ENCODE measurements at places on chromosomes 3 and 15.

GRCh38 chr3:141875374-141875892 lies 1.0 kb upstream of the ATP1B3 start:
- DNase-seq = peak; percentile 90

DNA sequence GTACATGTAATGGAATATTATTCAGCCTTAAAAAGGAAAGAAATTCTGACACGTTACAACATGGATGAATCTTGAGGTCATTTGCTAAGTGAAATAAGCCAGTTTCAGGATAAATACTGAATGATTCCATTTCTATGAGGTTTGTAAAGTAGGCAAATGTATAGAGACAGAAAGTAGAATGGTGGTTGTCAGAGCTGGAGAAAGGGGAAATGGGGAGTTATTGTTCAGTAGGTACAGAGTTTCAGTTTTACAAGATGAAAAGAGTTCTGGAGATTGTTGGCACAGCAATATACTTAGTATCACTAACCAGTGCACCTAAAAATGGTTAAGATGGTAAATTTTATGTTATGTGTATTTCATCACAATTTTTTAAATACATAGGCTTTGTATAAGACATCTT lies 60.6 kb downstream of the USP8 start:
- DNase-seq = no peak

GRCh38 chr3:51361746-51362145 lies 23.3 kb upstream of the MANF start:
- no peak for DNase-seq

DNA sequence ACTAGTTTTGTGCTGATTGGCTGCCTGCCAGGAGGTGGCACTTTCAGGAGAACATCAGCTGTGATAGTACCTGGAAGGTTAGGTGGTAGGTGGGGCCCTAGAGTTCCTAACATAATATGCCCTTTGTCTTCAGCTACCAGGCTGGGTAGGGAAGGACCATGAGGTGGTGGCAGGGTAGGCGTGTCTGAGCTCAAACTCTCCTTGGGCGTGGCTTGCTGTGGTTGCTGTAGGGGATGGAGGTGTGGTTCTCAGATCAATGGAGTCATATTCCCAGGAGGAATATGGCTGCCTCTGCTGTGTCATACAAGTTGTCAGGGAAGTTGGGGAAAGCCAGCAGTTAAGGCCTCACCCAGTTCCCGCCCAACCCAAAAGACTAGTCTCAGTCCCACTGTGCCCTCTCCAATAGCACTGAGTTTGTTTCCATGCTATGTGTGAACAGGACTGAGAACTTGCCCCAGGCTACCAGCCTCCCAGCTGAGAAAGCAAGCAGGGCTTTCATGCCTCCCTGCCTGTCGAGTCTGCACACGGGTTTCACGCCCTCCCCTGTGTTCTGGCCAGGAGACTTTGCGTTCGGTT lies 107.7 kb downstream of the CHCHD4 start:
- peak; percentile 23 for DNase-seq

DNA sequence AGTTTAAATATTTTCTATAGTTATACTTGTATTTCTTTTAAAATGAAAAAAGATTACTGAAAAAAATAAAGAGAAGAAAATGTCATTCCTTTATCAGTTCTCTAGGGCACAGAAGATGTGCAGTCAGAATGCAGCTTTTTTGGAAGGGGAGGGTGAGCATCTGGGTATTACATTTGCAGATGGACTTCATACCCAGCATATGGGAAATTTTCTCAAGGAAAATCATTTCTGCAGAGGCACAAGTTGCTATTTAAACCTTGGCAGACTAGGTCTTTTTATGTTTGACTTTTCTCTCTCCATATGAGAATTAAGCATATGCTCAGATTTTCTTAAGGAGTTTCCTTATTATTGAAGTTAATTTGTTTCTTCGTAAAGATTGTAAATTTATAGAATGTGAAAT lies 39.5 kb upstream of the ZNF385D start:
- DNase-seq = no peak

DNA sequence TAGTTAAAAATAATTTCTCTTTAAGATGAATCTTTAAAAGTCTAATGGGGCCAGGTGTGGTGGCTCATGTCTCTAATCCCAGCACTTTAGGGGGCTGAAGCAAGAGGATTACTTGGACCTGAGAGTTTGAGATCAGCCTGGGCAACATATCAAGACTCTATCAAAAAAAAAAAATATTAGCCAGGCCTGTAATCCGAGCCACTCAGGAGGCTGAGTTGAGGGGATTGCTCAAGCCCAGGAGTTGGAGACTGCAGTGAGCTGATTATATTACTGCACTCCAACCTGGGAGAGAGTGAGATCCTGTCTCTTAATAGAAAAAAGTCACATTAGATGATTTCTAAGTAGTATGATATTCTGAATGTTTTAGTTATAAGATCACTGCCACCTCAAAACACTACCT lies 322.0 kb upstream of the MANF start:
- no peak for DNase-seq

- DNase-seq = no peak
Measured at GRCh38 chr3:58287354-58287753, 18.7 kb upstream of the RPP14 start.

GRCh38 chr3:179723617-179724016 lies 70.8 kb downstream of the USP13 start:
- no peak for DNase-seq

GRCh38 chr3:126480206-126480605 lies 4.5 kb upstream of the ZXDC start:
- no peak for DNase-seq

GRCh38 chr3:13507570-13508339 lies 27.6 kb downstream of the HDAC11 start:
- no peak for DNase-seq

DNA sequence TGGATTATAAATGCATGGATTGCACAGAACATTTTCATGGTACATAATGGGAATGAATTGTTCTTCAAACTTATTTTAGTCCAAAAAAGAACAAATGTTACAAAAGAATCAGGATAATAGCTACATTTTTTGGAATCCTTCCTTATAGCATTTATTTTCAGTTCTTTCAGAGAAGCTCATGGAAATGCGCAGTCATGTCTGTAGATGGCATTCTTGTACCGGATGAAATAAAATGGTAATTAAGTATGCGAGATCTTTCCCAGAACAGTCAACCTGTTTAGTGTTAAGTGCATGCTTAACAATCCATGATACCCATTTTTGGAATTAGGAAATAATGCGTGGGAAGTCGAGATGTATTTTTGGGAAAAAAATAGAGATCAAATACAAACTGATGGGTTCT lies 38.2 kb upstream of the GOLGA8B start:
- DNase-seq = no peak

DNA sequence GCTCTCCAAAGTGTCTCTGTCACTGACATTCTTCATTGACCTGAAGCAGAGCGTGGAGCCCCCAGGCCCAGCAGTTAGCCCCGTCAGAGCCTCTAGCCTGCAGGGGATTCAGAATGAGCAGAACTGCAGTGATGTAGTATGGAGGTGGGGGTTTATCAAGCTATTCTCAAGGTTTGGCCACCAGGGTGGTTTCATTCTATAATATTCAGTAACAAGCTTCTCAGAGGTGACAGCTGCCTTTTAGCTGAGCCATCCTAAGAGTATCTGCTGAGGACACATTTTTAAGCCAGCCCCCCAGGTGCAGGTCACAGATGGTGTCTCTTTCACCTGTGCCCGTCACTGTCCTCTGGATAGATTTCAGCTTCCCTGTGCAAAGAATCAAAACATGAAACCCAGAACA lies 31.9 kb downstream of the CMTM7 start:
- DNase-seq = no peak

- DNase-seq = no peak
Measured at GRCh38 chr15:71391421-71392088, 276.3 kb downstream of the THSD4 start.

DNA sequence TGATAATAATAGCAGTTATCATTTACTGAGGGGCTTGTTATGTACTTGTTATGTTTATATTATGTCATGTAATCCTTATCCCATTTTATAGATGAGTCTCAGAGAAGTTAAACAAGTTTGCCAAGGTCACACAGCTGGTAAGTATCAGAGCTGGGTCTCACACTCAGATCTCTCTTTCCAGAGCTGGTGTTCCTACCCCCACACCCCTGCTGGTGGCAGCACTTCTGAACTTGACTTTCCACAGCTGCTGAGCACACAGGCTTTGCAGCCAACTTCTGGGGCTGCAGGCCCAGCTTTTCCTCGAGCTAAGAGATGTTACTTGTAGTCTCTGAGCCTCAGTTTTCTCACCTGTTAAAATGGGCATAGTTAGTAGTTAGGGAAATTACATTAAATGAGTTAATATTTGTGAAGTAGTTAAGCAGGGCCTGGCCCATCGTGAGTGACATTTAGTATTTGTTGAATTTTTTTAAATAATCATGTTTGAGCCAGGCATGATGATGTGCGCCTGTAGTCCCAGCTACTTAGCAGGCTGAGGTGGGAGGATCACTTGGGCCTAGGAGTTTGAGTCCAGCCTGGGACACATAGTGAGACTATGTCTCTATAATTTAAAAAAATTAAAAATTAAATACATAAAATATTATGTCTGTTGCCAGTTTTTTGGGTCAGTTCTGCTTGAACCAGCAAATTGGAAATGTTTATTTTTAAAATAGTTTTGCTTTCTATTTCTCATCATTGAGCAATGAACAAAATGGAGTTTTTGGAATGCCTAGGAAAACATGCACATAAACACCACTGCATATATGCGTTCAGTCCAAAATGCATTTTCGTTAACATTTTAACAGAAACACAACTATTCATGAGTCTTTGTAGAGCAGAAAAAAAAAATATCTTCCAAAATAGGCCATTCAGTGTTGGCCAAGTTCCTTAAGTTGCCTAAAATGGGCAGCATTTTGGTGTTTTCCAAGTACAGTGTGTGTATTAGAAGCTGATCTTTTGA lies 87.3 kb downstream of the SMAD6 start:
- DNase-seq = peak; percentile 38

All from transverse colon (tissue), 4 donors.